ENCODE measurements at places on chromosomes 16 and 17.
A peak's percentile ranks its signal among the peaks of the same experiment; 100 is the strongest.

- no peak for DNase-seq
Measured at GRCh38 chr16:9903-10665, 43.3 kb downstream of the POLR3K start.

DNA sequence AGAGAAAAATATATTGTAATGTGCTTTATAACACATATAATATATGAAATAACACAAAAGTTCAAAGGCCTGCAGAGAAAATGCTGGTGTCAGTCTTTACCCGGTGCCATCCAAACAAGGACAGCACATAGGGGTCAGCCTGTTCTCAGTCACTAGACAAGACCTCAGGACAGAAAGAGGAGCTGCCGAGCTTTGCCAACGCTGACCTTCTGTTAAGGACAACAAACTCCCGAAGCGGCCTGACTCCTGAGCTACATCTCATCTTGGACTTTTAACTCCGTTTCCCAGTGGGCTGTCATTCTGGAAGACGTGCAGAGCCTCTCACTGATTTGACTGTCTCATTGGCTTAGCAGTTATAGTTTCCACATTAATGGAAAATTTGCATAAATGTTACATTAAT, 6.9 kb downstream of the ELAC2 start:
- DNase-seq = no peak

- DNase-seq = no peak
Measured at GRCh38 chr17:77544347-77545110, 403.8 kb downstream of the SEC14L1 start.

DNA sequence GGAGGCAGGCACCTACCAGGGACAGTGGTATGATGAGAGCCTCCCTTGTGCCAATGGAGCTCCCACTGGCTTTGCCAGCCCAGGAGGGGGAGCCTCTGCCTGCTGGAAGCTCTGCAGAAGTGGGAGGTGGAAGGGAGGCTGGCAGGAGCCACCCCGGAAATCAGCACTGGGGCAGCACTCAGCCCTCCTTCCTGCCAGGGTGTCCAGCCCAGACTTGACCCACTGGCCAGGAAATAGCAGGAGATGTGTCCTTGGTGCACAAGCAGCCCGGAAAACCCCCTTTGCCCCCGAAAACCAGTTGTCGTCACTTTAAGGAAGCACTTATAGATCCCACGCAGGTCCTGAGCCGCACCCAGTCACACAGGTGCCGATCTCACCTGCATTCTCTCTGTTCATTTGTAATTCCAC, 49.3 kb upstream of the CACNG4 start:
- DNase-seq = peak; percentile 37

- DNase-seq = no peak
Measured at GRCh38 chr17:83121921-83122820, 42.8 kb downstream of the METRNL start.

- DNase-seq = peak; percentile 32
Measured at GRCh38 chr16:1770328-1771187, 785 bp downstream of the NME3 start.

GRCh38 chr17:2233441-2233947, 70.1 kb downstream of the SMG6 start:
- DNase-seq = no peak

- DNase-seq = no peak
Measured at GRCh38 chr17:66957951-66958579, 6.4 kb upstream of the CACNG4 start.

DNA sequence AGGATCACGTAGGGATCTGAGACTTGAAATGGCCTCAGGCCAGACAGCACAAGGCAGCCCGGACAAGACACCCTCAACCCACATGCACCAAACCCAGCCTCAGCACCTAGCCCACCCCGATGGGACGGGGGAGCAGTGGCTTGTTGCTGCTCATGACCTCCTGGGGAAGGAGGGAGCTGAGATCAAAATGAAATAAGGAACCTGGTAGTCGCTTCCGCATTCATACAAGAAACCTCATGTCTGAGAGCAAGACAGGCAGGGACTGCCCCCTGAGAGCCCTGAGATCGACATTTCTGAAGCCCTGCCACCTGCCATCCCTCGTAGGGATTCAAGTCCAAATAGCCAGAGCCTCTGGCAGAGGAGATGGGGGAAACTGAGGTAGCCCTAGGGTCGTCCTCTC, 5.7 kb upstream of the CEP131 start:
- DNase-seq = no peak

DNA sequence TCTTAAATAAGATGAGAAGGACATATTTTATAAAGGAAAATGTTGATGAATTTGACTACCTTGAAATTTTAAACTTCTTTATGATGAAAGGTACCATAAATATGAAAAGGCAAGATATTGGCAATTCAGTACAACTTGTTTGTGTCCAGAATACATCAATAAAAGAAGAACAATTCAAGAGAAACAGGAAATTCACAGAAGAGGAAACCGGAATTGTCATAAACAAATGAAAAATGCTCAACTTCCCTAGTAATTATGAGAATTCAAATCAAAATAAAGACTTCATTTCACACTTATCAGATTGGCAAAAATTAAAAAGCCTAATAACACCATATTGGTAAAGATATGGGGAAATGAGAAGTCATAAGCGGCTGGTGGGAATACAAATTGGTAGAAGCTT, 54.3 kb downstream of the WSB1 start:
- DNase-seq = no peak

GRCh38 chr16:56539656-56540055, 19.8 kb upstream of the BBS2 start:
- DNase-seq = no peak

DNA sequence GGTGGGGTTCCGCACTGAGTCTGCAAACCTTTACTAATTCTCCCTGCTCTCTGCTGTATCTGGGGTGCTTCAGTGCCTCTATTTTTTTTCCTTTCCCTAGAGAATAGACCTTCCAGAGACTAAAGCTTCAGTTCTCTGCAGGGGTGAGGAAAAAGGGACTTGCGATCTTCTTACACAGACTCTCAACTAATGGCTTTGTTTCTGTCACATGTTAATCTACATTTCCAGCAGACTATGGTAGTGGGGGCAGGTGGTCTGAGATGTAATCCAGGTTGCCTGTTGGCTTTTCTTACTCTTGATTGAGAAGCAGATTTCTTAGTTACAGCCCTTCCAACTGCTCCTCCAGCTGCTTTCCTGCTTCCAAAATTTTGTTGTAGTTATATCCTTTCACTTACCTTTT, 229.0 kb upstream of the NLRP1 start:
- DNase-seq = no peak

GRCh38 chr16:81740169-81740568, 38.9 kb upstream of the PLCG2 start:
- no peak for DNase-seq

DNA sequence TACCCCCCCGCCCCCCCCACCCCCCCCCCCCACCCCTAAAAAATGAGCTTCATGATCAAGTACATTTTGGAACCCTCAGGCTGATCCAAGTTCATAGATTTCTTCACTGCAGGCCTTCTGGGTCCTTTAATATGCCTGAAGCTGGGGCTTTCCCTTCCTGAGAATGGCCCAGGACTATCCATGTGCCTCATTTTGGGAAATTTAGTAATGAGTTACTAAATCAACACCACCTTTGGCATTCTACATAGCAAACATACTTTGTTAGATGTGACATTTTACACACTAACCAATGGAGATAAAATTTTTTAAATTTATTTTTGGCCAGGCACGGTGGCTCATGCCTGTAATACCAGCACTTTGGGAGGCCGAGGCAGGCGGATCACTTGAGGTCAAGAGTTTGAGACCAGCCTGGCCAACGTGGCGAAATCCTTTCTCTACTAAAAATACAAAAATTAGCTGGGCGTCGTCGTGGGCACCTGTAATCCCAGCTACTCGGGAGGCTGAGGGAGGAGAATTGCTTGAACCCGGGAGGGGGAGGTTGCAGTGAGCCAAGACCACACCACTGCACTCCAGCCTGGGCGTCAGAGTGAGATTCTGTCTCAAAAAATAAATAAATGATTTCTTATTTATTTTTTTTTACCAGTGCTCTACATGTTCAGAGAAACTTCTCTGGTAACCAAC, 14.0 kb downstream of the HERPUD1 start:
- DNase-seq = no peak

- DNase-seq = no peak
Measured at GRCh38 chr17:50534222-50534978, 1.9 kb downstream of the EPN3 start.

DNA sequence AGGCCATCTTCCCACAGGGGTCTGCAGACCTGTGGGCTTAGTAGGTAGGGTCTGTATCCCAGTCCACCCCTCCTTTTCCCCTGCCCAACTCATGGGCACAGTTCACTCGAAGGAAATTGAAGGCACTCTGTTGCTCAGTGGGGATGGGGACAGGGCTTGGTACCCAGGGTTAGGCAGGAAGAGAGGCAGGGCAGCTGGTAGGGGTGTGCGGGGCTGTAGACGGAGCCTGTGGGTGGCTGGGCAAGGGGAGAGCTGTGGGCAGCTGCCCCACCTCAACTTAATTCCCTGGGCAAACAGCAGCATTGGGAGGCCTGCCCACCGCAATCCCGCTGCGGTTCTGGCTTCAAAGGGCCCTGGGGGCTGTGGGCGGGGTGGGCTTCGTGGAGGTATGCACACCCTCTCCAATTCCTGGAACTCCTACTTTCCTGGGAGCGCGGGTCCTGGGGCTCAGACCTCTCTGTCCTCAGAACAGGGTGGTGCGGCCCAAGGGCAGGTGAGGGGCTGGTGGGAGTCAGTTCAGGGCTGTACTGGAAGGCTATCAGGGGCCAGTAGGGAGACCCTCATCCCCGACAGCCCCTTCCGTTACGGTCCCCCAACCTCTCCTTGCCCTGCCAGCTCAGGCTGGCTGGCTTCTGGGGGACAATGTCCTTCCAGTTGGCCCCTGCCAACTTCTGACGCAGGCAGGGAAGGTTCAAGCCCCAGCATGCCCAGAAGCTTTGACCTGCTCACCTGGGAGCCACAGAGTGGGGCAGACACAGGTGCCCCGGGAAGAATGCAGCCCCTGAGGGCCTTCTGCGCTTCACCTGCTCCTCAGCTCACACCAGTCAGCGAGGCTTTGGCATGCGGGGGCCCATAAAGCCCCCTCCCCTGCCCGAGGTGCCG, 9.1 kb downstream of the FOXJ1 start:
- DNase-seq = no peak

GRCh38 chr17:45138911-45139532, 3.5 kb downstream of the ACBD4 start:
- no peak for DNase-seq

GRCh38 chr17:82810644-82811430, 29.0 kb downstream of the ZNF750 start:
- DNase-seq = no peak

- DNase-seq = no peak
Measured at GRCh38 chr16:30119428-30119827, 3.6 kb downstream of the MAPK3 start.

GRCh38 chr17:17843096-17843495, 6.3 kb upstream of the SREBF1 start:
- no peak for DNase-seq

DNA sequence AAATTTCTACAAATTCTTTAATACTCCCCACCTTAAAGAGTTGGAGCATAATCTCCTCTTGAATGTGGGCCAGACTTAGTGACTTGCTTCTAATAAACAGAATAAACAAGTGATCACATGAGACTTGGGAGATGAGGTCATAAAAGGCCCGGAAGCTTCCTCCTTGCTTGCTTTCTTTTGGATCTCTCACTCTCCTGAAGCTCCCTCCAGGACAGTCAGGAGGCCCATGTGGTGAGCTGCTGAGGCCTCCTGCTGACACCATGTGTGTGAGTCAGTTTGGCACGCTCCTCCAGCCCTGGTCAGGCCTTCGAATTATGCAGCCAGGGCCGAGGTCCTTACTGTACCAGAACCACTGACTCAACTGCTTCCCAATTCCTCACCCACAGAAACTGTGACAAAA, 53.2 kb downstream of the NDEL1 start:
- DNase-seq = no peak

DNA sequence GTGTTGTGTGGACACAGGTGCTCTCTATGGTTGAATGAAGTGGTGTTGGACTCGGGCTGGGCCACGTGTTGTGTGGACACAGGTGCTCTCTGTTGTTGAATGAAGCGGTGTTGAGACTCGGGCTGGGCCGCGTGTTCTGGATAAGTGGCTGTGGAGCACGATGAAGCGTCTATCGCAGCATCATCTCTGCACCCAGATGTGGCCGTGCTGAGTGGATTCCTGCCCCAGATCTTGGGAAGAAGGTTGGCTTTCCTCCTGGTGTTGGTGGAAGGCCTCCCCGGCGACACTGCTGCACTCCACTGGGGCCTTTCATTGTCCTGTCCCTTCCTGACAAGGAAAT, 69.1 kb downstream of the RPTOR start:
- peak; percentile 85 for DNase-seq

GRCh38 chr16:9062301-9062700, 29.1 kb upstream of the HAPSTR1 start:
- DNase-seq = no peak

DNA sequence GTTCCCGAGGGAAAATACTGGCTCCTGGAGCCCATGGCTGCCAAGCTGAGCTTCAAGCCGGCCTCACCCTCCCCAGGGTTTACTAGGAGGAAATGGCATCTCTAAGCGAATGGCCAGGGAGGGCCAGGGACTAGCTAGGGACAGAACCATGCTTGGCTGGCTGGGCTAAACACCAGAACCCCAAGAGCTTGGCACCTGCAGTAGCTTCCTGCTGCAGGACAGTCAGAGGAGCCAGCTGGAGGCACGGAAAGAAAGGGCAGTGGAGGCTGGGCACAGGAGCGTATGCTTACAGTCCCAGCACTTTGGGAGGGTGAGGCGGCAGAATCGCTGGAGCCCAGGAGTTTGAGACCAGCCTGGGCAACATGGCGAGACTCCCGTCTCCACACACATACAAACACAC, 33.7 kb downstream of the PEMT start:
- no peak for DNase-seq

- DNase-seq = no peak
Measured at GRCh38 chr16:11572301-11572995, 14.3 kb downstream of the LITAF start.

GRCh38 chr17:2905269-2905668, 109.0 kb downstream of the RAP1GAP2 start:
- no peak for DNase-seq

GRCh38 chr16:75099738-75100602, 16.6 kb downstream of the LDHD start:
- no peak for DNase-seq

DNA sequence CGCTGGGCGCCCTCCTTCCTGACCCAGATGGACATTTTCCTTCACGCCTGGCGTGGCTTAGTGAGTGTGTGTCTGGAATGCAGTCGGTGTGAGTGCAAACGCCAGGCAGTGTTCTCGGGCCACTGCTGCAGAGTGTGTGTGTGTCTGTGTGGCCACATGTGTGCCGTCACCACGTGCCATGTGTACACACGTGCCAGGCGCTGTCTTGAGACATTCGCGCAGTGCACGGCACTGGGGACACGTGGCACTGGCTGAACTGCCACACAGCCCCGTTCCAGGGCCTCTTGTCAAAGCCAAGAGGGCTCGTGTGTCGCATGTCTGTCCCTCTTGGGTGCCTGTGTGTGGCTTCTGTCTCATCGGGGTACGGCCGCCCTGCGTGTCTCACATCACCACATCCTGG, 28.8 kb downstream of the MAPK8IP3 start:
- DNase-seq = no peak

All from NCI-H1092 (cell line).